ENCODE measurements at places on chromosomes 1 and 21.

- DNase-seq: no peak
These were observed 7.4 kb upstream of the S100A10 start for GRCh38 chr1:152000964-152001630.

DNA sequence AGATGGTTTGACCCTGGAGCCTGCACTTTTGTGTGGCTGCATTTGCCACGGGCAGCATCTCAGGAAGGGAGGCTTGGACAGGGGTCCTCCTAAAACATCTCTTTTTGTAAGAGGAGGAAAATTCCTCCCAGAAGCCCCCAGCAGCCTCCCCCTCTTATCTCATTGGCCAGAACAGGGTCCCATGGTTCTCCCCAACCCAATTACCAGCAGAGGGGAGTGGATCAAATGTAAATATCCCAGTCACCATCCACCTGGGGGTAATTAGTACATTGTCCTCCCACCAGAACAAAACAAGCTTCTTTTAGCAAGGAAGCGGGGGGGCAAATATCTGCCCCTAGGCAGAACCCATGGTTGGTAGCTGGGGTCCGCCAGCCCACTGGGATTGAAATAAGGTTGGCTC is 44.7 kb upstream of the TENT5B start:
- DNase-seq: no peak

DNA sequence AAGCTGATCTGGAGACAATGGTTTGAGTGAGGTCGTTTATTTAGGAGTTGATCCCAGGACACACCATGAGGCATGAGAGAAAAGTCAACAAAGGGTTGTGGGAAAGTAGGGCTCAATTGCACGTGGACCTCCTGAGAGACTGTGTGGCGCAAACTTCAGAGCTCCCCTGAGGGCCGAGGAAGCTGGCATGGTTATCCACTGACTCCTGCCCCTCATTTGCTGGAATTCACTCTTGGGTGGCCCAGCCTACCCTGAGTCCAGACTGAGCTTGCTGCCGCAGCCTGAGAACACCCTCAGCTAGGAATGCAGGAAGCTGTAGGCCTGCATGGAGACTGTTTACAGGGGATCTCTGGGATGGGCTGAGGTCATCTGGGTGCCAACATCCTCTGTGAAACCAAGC is 301.0 kb downstream of the RWDD3 start:
- DNase-seq: no peak

GRCh38 chr1:54415533-54415932 is 9.3 kb upstream of the SSBP3 start:
- DNase-seq: no peak

GRCh38 chr1:155085504-155086127 is 7.0 kb downstream of the EFNA3 start:
- no peak for DNase-seq

DNA sequence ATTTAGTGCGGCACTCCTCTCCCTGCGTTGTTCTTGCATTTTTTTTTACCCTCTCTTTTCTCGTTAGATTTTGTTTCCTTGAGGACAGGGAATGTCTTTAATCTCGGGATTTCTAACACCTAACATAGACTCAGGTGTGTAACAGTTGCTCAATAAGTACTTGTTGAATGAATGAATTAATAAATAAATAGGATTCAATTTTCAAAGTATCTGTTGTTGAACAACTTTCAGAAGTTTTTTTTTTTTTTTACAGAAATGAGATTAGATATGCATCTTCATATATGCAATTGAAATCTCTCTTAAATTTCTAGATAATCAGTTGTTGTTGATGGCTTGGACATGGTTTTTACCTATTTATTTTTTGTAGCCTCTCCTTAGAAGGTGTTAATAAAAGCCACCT is 83.1 kb downstream of the ROR1 start:
- DNase-seq: no peak

Measured in thoracic aorta (tissue), 2 donors.